KBM-7 (cell line): ENCODE measurements at places on chromosomes 12 and 14.

- DNase-seq = no peak
Observed at GRCh38 chr14:45787167-45787566, 534.2 kb upstream of the MIS18BP1 start.

DNA sequence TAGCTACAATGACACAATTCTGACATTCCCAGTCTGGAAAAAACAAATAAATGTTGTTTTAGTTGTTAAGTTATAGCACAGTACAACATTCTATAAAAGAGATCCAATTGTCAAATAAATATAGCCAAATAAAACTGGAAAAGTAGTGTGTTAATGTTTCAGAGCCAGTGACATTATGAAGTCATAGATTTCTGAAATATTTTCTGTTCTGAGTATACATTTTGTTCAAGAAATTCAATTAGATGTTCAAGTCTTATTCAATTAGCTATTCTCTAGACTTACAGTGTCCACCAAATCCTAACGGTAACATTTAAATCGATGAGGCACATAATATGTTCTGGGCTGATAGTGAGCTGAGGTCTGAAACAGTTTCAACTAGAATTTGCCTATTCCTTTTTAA lies 196.1 kb upstream of the ABCD2 start:
- DNase-seq = no peak

DNA sequence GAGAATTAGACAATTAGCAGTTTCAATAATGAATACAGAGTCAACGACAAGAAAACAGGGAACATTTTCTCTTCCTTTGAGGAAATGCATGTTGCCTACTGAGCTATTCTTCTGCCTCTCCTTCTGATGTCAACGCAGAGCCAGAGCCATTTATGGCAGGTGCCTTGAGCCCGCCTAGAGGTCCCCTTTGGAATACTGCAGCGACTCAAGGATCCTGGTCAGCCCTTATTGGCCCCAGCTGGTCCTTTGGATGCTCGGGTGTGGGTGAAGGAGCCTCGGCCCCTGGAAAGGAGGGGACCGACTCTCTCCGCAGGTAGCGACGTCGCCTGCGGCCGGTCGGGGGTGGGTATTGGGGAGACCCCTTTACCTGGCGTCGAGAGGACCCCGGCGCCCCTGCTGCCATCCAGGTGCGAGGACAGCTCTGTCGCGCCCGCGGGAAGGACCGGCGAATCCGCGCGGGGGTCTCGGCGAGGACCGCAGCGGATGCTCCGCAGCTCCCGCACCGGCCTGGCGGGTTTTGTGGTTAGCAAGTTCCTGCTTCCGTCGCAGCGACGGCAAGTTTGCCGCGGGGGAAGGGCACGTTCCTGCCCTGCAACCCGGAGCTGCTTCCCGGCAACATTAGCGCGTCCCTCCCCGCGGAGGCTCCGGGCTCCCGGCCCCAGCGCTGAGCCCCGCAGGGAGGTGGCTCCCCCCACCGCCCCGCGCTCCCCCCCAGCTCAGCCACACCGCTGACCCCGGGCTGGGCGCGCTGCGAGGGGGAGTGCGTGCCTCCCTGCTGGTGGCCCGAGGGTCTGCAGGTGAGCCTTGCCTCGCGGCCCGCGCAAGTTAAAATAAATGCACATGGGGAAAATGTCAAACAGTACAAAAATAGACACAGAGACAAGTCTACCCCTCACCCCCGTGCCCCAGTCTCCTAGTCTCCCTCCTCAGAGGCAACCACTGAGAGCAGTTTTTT lies at the start of gene MANSC1:
MANSC1 (minus strand) TSS at position 532 of the 955 bp plus-strand sequence. CDS start 6,928 bp downstream, outside the sequence.
- peak; percentile 48 for DNase-seq

DNA sequence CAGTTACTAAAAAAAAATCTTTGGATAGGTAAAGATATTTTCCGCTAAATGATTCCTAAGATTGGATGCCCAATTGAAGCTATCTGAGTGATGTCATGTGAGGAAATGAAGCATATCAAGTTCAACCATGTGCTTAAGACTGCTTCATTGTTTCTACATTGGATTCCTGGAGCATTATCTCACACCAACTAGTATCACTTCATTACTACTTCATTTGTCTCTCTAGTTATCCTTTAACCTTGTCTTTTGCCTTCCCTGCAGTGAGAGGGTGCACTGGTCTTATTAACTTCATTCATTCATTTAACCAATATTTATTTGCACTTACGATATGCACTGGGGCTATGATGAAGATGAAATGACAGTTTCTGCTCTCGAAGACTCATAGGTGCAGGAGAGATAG lies 198.1 kb downstream of the SLC38A4 start:
- DNase-seq = no peak

DNA sequence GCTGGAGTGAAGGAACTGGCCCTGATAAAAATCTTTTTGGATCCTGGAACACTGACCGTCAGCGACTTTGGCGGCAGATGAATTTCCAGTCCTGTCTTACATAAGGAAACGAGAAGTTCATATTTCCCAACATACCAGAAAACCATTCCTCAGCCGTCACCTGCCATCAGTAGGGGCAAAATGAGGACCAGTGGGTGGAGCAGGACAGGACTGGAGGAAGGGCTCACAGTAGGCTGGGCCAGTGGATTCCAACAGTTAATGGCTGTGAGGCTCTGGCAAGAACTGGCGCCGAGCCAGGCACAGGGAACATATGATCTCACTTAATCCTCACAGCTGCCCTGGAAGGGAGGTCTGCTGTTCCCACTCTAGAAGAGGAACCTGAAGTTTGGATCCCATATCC lies 67.2 kb upstream of the FAM181A start:
- no peak for DNase-seq

- DNase-seq = no peak
Observed at GRCh38 chr12:105888696-105889095, 250.1 kb downstream of the NUAK1 start.

- DNase-seq = peak; percentile 95
Observed at GRCh38 chr14:105481886-105482457, 4.7 kb upstream of the CRIP1 start.

- no peak for DNase-seq
Observed at GRCh38 chr12:53737951-53738405, 10.7 kb upstream of the CALCOCO1 start.

DNA sequence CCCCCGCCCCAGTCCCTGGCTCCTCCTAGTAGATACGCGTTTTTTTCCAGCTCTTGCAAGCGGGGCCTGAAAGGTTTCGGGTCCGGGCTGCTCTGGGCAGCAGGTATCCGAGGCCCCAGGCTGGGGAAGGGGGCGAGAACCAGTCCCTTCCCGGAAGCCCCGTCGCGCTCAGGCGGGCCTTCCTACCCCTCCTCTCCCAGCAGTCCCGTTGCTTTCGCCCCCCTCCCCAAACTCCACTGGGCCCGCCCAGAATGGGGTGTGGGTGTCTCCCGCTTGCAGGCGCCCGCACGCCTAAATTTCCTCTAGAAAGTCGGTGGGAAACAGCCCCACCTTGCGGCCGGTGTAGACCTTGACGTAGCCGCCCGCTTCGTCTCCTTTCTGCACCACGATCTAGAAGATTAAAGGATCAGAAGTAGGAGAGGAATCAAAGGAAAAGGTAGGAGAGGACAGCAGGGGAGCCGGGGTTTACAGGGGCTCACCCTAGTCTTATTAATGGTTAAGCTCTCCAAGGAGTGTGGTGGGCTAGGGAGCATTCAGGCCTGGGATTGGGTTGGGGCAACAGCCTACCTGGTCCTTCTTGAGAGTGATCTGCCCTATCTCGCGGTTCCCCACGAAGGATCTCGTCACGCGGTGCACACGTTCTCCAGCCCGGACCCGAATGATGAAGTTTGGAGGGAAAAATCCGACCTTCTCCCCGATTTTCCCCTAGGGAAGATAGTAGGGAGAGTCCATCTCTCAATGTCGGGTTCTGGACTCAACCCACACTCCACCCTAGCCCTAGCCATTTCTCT lies 7.3 kb downstream of the STAC3 start:
- DNase-seq = peak; percentile 82

GRCh38 chr12:52142431-52142830 lies 49.4 kb downstream of the KRT80 start:
- DNase-seq = no peak

DNA sequence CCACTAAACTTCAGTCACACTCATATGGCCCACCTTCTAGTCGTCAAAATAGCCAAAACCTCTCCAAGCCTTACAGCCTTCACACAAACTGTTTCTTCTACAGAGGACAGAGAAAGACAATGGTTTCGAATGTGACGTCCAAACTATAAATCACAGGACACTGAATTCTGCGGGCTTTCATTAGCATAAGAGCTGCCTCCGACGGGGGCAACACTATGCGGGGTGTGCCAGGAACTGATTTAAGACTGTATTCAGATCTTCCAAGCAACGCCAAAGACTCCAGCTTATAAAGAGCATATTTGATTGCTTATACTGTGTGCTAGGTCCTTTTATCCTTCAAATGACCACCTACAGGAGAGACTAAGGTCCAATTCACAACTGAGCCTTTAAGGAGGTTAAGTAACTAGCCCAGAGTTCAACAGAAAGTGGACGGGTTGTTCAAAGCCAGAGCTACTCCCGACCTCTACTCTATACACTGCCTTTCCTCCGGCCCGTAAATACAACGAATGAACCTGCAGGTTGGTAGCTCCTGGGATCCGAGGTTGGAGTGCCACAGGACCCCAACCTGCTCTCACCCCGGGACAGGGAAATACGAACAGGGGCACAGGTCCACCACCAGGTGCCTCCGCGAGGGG lies 575 bp downstream of the L2HGDH start:
- DNase-seq = no peak

DNA sequence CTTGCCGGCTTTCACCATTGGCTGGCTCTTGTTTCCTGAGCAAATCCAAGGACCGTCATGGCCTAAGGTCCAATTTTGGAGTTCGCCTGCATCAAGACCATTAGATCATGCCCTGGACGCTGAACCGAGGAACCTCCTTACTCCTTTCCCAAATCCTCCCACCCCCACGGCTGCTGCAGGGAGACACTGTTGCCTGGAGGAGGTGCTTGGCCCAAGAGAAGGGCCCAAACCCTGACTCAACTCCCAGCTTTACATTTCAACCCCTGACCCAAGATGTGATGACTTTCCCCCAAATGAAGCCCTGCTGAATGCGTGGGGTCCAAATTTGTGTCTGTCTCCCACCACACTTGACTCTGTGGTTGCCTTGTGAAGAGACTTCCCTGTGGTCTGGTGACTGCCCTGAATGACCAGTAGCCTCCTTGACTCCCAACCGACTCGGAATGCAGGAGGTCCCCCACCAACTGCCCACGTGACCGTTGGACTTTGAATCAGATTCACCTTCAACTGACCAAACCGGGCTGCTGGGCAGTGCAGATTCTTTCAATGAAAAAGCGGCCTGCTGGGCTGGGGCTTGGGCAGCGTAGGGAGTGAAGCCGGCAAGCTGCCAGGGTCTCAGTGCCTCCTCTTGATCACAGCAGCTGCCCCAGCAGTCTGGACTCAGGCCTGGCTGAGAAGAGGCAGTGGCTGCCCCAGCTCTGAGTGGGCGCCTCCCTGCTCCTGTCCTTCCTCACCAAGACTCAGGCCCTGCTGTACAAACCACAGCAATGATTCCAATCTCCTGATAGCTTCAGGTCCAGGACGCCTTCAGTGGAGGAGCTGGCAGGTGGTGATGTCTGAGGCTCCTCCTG lies 46.7 kb upstream of the OASL start:
- DNase-seq = no peak

- no peak for DNase-seq
Observed at GRCh38 chr12:127519779-127520178, 747.2 kb upstream of the TMEM132C start.

DNA sequence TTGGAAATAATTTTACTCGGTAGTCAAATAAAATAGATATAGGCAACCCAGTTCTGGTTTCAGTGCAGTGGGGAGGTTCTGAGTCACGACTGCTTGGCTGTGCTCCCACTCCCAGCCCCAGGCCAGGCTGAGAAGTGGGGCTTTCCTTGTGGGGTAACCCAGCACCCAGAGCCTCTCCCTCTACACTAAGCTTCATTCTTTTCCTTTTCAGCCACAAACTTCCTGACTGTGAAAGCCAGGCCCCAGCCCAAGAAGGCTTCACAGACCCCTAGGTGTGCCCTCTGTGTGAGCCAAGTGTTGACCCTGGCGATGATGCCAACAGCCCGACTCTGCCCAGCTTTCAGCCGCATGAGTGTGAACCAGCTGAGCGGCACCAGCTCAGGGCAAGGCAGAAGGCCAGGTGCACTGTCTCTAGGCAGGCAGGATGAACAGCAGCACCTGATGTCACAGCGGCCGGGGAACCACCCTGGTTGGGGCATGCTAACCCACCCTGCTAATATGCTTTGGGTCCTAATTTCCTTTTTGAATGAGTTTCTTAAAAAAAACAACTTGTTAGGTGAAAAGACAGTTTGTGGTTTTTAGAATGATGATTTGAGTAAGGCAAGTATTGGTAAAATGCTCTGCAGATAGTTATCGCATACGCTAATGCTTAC lies 42.2 kb upstream of the ATP23 start:
- no peak for DNase-seq

DNA sequence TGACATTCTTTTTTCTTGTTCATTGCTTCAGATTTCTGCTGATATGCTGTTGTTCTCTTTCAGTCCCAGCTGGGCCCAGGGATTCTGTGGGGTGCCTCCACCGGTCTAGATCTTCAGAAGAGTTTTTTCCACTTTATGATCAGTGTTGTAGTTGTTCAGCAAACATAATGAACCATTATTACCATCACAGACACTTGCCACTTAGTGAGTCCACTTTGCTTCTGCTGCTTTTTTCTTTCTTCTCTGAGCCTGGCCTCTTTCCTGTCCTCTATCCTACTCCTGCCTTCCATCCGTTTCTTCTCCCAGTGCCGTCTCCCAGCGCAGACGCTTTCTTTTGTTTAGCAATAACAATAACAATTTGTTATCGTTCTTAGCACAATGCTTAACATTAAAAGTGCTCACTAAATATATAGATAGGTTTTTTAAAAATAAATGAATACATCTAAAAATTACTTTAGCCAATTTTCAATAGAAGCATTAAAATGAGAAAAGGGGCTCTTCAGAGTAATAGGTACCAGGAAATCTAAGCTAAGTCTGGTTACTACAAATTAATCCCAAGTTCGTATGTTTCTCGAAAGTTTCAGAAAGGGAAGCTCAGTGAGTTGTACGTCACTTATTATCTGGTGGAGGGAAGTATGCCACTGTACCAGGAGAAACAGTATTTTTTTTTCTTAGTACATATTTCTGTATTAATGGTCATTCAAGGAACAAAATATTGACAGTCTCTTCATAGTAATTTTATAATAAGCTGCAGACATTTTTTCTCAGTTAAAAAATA lies 98.2 kb downstream of the SRGAP1 start:
- no peak for DNase-seq

- DNase-seq = no peak
Observed at GRCh38 chr12:124487834-124488165, 79.6 kb downstream of the NCOR2 start.
